ENCODE measurements at places on chromosomes 4 and X. TPM values are rescaled to one million over a fixed set of nuclear protein-coding genes. Genes with fewer than 3 reads are reported as not detected.

P2RY4 gene
- total RNA-seq, result not detected

NKX6-1 gene
- total RNA-seq, result not detected

FDCSP gene
- total RNA-seq, result not detected

ZNF185 gene
- total RNA-seq, result 2.5 TPM

UGT2B17 gene
- total RNA-seq, result not detected

GIMD1 gene
- total RNA-seq, result not detected

LAGE3 gene
- total RNA-seq, result 7.9 TPM

GLOD5 gene
- not detected for total RNA-seq

ZAR1 gene
- total RNA-seq, result 0.25 TPM

DUSP21 gene
- not detected for total RNA-seq

TRIM75 gene
- total RNA-seq, result not detected

FATE1 gene
- total RNA-seq, result not detected

ADH1B gene
- total RNA-seq, result under 0.01 TPM

UTP3 gene
- 17.0 TPM for total RNA-seq

RHOXF1 gene
- total RNA-seq, result not detected

LNX1 gene
- total RNA-seq, result 36.9 TPM

NXF2B gene
- total RNA-seq, result not detected
